Colonic mucosa (tissue), 4 donors: ENCODE measurements at places on chromosomes 7 and 10. TPM values are rescaled to one million over a fixed set of nuclear protein-coding genes. Genes with fewer than 3 reads are reported as not detected.

GRCh38 chr10:107056182-107056581 lies 108.3 kb downstream of the SORCS1 start:
- DNase-seq: no peak

Gene IDI2
- not detected for total RNA-seq

Gene ASB10
- total RNA-seq: not detected

Gene TAS2R5
- total RNA-seq: 1.2 TPM

Gene KCP
- 0.64 TPM for total RNA-seq

- DNase-seq: no peak
Observed at GRCh38 chr7:36840904-36841303, 116.6 kb upstream of the AOAH start.

- DNase-seq: no peak
Observed at GRCh38 chr10:102900006-102900405, 18.1 kb upstream of the CNNM2 start.
